Fibroblast of skin of left biceps (primary cell): ENCODE measurements at places on chromosomes 1 and 21.

DNA sequence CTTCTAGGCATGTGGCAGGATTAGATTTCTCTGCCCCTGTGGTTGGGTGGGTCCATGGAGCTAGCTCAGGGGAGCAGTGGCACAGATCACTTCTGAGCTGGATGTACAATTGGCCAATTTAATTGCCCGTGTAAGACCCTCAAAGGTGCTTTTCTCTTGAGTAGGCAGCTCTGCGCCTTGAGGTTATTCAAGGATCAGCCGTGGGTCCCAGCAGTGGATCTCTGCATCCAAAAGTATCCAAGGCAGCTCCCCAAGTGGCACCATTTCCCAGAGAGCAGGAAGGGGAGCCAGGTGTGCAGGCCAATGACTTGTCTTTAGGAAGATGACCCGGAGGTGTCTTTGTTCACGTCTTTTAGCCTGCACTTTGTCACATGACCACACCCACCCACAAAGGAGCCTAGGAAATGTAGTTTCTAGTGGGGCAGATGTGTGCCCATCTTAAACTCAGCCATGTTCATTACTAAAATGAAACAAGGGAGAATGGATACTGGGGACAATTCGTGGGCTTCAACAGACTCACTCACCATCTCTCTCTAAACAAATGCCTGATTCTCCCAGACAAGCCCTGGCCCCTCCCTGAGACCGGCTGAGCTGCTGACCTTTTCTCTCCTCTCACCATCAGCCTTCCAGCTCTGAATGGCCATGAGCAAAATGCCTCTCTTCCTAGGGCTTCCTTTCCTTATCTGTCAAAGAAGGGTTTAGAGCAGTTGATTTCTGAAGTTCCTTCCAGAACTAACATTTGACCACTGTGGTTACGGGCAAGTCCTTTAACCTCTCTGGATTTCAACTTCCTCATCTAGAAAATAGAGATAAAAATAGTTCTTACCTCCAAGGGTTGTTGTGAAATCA is 41.4 kb upstream of the TENT5C start:
- no peak for DNase-seq

DNA sequence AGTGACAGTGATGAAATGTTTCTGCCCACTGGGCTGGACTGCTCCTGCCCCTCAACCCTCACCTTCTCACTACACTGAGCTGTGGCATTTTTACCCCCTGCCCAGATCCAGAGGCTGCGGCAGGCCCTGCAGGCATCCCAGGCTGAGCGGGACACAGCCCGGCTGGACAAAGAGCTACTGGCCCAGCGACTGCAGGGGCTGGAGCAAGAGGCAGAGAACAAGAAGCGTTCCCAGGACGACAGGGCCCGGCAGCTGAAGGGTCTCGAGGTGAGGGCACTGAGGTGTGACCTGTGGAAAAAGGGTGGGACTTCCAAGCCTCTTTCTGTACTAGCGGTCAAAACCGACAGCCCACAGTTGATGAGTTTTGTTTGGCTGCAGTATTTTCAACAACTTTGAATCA is 6.2 kb upstream of the TUFT1 start:
- no peak for DNase-seq

- no peak for DNase-seq
Observed at GRCh38 chr1:215054266-215054665, 28.3 kb upstream of the KCNK2 start.

DNA sequence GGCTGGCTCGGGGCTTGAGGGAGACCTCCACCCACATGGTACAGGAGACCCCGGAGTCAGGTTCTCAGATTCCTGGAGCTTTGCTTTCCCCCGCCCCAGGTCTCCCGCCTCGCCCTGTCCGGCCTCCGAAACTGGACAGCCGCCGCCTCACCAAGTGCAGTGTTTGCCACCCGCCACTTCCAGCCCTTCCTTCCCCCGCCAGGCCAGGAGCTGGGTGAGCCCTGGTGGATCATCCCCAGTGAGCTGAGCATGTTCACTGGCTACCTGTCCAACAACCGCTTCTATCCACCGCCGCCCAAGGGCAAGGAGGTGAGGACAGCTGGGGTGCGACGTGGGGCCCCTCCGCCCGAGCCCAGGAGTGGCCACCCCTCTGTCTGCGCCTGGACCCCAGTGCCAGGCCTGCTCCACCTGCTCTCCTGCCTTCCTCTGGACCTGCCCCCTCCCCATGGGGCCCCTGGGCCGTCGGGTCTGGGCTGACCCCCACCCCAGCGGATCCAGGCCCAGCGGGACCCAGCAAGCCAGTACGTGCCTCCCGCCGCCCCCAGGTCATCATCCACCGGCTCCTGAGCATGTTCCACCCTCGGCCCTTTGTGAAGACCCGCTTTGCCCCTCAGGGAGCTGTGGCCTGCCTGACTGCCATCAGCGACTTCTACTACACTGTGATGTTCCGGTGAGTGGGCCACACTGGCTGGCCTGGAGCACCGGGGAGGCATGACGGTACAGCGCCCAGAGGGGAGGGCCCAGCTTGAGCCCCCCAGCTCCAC is 8.7 kb downstream of the SELENON start:
- DNase-seq, result no peak

DNA sequence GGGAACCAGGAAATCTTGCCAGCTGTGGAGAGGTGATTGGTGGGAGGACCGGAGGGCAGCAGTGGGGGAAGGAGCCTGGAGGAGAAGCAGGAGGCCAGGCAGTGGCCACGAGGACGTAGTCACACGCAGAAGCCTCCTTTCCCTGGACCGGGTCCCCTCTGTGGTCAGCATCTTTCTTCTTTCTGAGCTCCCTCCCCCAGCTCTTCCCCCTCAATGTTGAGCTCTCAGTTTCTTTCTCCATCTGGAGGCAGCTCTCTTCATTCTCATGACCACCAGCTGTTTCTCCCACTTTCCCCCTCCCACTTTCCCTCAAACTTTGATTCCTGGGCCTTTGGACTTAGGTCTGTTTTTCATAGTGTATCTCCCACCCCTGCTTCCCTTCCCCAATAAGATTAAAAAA is 18.3 kb downstream of the KIRREL1 start:
- DNase-seq, result no peak

DNA sequence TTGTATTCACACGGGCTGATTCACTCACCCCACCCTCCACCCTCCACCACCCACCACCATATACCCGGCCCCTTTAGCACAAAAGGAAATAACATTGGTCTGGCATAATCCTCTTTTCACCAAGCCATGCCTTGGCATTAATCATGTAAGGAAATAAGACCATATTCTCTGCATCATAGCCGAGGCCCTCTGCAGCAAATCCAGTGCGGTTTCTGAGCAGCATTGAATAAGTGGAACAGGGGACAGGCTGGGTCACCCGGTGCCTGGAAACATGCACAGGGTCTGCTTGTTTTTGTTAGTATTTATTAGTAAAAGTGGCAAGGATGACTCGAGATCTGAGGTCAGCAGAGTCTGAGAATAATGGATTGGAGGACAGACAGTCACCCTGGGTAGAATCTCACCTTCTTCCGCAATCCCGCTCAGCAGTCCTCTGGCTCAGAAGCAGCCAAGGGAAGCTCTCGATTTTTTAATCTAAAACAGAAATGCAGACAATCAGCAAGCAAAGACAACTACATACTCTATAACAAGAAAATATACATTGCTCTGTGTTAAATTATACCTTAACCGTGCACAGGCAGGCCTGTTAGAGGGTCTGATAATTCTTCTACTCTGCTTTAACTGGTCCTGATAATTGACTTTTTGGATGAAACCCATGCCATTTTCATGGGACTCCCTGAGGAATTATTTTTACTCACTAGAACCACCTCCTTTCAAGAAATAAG is 52.4 kb upstream of the CDC42BPA start:
- DNase-seq, result no peak

- no peak for DNase-seq
Observed at GRCh38 chr1:32215629-32216480, 6.3 kb downstream of the TMEM234 start.
